Cerebellar cortex (tissue), 1 donor: ENCODE measurements at places on chromosomes 16 and 17.

GRCh38 chr17:1168533-1169220 lies 11.1 kb downstream of the ABR start:
- DNase-seq = no peak

GRCh38 chr16:1258906-1259759 lies 3.3 kb downstream of the TPSD1 start:
- DNase-seq = no peak

DNA sequence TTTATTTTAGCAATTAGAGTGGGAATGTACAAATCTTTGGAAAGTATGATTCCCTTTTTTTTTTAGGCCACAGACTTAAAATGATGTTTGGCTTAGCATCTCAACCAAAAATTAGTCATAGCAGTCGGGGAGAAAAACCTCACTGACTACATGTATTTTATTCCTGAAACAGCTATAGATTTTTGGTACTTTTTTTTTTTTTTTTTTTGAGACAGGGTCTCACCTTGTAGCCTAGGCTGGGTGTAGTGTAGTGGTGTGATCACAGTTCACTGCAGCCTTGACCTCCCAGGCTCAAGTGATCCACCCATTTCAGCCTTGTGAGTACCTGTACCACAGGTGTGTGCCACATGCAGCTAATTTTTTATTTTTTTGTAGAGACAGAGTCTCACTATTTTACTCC lies 23.4 kb downstream of the RNFT1 start:
- DNase-seq = no peak

- DNase-seq = no peak
These were observed 49.1 kb downstream of the PHLPP2 start for GRCh38 chr16:71675380-71675779.

- DNase-seq = peak; percentile 23
These were observed 643 bp downstream of the HSDL1 start for GRCh38 chr16:84144209-84144858.
